ENCODE measurements at places on chromosomes 4 and X. TPM values are rescaled to one million over a fixed set of nuclear protein-coding genes. Genes with fewer than 3 reads are reported as not detected.

- no peak overlapping the region for H3K4me3 ChIP-seq
- DNase-seq: no peak
- H3K27ac ChIP-seq: no peak overlapping the region
- no peaks in the 10 kb centered on the region for H3K36me3 ChIP-seq
- no peaks in the 10 kb centered on the region for H3K4me1 ChIP-seq
Measured at GRCh38 chrX:106972896-106973295, 27.1 kb downstream of the MORC4 start.

Gene GPR82
- total RNA-seq: not detected

Gene ADGRL3
- total RNA-seq: 16.9 TPM

DNA sequence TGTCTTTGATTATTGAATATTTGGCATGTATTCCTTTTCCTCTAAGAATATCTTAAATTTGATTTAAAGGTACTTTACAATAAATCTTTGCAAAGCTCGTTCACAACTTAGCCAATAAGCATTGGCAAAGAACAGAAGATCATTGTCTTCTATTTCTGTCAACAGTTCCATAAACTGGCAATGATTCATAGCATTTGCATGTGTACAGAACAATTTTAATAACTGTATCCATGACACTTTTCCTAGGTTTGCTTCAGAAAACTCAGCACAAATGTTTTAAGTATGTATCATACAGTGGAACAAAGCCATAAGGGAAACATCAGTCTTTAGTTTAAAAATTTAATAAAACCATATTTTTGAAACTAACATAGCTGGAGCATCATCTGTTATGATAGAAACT is 462.7 kb upstream of the RPS6KA3 start:
- H3K4me1 ChIP-seq: no peaks in the 10 kb centered on the region
- no peaks in the 10 kb centered on the region for H3K27me3 ChIP-seq
- no peak for DNase-seq
- no peak overlapping the region for H3K4me3 ChIP-seq
- H3K36me3 ChIP-seq: no peaks in the 10 kb centered on the region

GRCh38 chrX:2451501-2452316 is 49.1 kb downstream of the DHRSX start:
- no peak overlapping the region for H3K27ac ChIP-seq
- H3K4me1 ChIP-seq: peaks cover 5% of the 10 kb centered on the region
- H3K4me3 ChIP-seq: no peak overlapping the region

GRCh38 chr4:108054025-108054638 is 64.4 kb downstream of the HADH start:
- H3K4me1 ChIP-seq: no peaks in the 10 kb centered on the region
- H3K4me3 ChIP-seq: no peak overlapping the region
- H3K27ac ChIP-seq: no peak overlapping the region
- H3K36me3 ChIP-seq: no peaks in the 10 kb centered on the region
- no peak for DNase-seq

DNA sequence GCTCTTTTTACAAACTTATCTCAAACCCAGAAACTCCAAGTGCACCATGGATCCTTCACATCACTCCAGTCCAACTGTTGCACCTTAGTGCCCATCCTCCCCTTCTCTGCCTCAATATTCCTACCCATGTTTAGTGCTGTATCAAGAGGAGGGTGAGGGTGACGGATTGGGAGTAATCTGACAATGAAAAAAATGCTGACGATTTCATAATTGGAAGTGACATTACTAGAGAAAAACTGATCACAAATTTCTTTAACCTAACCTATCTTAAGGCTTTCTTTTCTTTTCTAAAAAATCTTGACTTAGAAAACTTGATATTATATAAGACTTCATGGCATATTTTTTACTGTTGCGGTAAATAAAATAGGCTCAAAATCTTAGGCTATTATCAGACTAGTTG is 1.5 kb upstream of the DCAF12L2 start:
- H3K27ac ChIP-seq: no peak overlapping the region
- no peaks in the 10 kb centered on the region for H3K27me3 ChIP-seq
- H3K4me3 ChIP-seq: no peak overlapping the region
- H3K4me1 ChIP-seq: no peaks in the 10 kb centered on the region

GRCh38 chrX:106467422-106467821 is 144.4 kb upstream of the RADX start:
- no peaks in the 10 kb centered on the region for H3K4me1 ChIP-seq
- H3K4me3 ChIP-seq: no peak overlapping the region
- no peak for DNase-seq
- H3K27me3 ChIP-seq: no peaks in the 10 kb centered on the region
- H3K27ac ChIP-seq: no peak overlapping the region

DNA sequence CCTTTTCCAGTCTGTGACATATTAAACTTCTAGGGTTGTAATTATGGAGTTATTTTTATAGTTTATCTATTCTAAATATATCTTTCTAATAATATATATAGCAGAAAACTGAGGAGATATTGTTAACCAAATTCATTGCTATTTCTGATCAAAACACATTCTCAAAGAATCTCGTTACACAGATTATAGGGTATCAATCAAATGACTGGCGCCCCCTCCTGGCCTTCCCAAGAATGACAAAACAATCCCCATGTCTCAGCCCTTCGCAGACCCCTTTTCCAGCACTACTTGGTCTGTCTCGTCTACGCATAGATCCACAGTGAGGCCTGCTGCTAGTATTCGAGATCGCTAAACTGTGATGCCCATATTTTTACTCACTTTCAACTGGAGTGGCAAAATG is 209.3 kb downstream of the GPC3 start:
- no peak overlapping the region for H3K27ac ChIP-seq
- H3K4me1 ChIP-seq: no peaks in the 10 kb centered on the region
- no peak overlapping the region for H3K4me3 ChIP-seq

DNA sequence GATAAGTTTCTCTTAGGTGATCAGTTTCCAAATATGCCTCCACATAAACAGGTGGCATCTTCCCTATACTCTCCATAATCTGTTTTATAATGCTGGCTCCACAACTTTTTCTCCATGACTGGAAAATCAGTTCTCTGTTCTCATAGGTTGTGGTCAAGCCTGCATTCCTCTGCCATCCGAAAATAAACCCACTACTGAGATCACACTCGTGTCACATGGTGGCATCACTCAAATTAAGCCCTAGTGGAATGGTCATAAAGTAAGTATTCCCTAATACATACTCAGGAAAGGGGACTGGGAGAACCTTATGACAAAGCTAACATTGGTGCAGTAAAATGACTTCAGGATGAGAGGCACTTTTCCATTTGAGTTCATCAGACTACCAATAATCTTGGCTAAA is 37.6 kb downstream of the MAGED4B start:
- no peak for DNase-seq
- H3K36me3 ChIP-seq: no peaks in the 10 kb centered on the region
- H3K4me3 ChIP-seq: no peak overlapping the region
- no peaks in the 10 kb centered on the region for H3K27me3 ChIP-seq
- H3K27ac ChIP-seq: no peak overlapping the region

GRCh38 chr4:182922501-182923284 is 5.5 kb upstream of the DCTD start:
- no peaks in the 10 kb centered on the region for H3K27me3 ChIP-seq
- no peak overlapping the region for H3K27ac ChIP-seq
- no peak overlapping the region for H3K4me3 ChIP-seq
- H3K4me1 ChIP-seq: peaks cover 9% of the 10 kb centered on the region
- H3K36me3 ChIP-seq: no peaks in the 10 kb centered on the region
- no peak for DNase-seq

DNA sequence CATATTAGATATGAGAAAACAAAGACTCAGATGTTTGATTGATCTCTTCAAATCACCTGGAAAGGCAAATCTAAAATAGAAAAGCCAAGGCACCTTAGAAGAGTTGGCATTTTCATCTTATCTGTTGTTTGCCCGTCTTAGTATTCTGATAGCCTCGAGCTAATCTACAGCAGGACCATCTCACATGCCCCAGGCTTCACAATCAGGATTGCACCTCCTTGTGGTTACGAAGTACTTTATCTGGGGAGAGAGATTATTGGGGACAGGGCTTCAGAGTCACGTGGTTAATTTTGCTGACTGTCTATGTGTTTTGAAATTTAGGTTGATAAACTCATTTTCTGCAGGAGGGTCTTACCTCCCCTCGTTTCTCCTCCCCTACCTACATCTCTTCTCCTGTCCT is 313.1 kb upstream of the ANXA10 start:
- no peaks in the 10 kb centered on the region for H3K27me3 ChIP-seq
- H3K4me3 ChIP-seq: no peak overlapping the region
- DNase-seq: no peak
- H3K4me1 ChIP-seq: no peaks in the 10 kb centered on the region
- H3K36me3 ChIP-seq: no peaks in the 10 kb centered on the region

- H3K36me3 ChIP-seq: no peaks in the 10 kb centered on the region
- DNase-seq: no peak
- peak overlapping the region; percentile 47 for H3K27ac ChIP-seq
- peak overlapping the region; percentile 58 for H3K4me3 ChIP-seq
- H3K4me1 ChIP-seq: peaks cover 9% of the 10 kb centered on the region
- H3K27me3 ChIP-seq: no peaks in the 10 kb centered on the region
Measured at GRCh38 chrX:85004255-85004654, 578 bp downstream of the APOOL start.

Gene VCX
- total RNA-seq: not detected

GRCh38 chr4:170697845-170698244 is 608.1 kb upstream of the AADAT start:
- no peaks in the 10 kb centered on the region for H3K4me1 ChIP-seq
- no peaks in the 10 kb centered on the region for H3K27me3 ChIP-seq
- no peak for DNase-seq
- H3K27ac ChIP-seq: no peak overlapping the region
- H3K4me3 ChIP-seq: no peak overlapping the region

DNA sequence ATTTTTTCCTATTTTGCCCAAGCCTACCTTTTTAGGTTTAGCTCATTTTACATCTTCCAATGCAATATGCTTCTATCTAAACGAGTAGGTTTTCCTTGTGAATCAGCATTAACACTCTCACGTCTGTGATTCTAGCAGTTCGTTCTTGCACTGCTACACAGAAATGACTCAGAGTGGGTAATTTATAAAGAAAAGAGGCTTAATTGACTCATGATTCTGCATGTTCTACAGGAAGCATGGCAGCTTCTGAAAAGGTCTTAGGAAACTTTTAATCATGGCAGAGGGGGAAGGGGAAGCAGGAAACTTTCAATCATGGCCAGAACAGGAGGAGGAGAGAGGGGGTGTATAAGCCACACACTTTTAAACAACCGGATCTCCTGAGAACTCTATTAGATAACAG is 44.9 kb downstream of the SPANXN1 start:
- no peaks in the 10 kb centered on the region for H3K4me1 ChIP-seq
- no peak overlapping the region for H3K27ac ChIP-seq
- H3K36me3 ChIP-seq: no peaks in the 10 kb centered on the region

DNA sequence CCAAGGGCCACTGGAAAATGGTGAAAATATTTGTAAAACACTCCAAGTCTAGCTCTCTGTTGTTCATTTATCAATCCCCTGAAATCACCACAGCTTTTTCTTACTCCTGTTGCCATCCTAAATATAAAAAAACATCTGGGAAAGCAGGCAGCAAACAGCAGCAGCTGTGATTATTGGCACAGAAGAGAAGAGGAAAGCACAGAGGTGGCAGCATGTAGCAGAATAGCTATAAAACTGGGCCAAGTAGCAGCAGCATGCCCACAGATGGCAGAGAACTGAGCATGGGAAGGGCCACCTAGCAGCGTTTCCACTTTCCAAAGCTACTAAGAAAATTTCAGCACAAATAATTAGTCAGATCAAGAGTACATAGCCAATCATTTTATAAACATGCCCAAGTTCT is 307.2 kb downstream of the SLC7A11 start:
- no peak for DNase-seq
- H3K27ac ChIP-seq: no peak overlapping the region
- H3K4me3 ChIP-seq: no peak overlapping the region
- H3K27me3 ChIP-seq: no peaks in the 10 kb centered on the region
- H3K4me1 ChIP-seq: no peaks in the 10 kb centered on the region
- H3K36me3 ChIP-seq: no peaks in the 10 kb centered on the region

Gene TKTL1
- not detected for total RNA-seq

DNA sequence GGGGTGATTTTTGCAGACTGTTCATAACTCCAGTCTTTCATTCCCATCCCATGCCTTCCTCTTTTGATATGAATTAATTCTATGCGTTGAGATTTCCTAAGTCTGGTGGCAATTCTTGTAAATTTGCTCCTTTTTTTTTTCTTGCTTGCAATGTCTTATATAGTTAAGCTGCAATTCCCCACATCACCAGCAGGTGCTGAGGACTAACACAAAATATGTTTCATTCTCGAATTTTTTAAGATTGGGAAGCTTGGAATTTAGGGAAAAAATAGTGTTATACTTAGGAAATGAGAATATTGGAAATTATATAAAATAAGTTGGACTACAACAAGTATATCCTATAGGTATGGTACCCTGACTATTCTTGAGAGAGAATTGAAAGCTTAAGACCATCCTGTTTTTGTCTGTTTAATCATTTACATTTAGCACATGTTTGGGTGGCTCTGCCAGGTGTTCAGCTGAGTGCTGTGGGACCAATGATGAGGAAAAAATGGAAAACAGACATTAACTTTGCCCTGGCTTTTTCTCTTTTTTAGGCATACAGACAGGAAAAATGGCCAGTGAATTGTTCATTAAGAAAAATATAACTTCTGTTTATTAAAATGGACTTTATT is 30.2 kb downstream of the AFF2 start:
- H3K36me3 ChIP-seq: no peaks in the 10 kb centered on the region
- H3K27ac ChIP-seq: no peak overlapping the region
- H3K27me3 ChIP-seq: no peaks in the 10 kb centered on the region

Gene SYN1
- 2.7 TPM for total RNA-seq

- no peak for DNase-seq
- no peak overlapping the region for H3K4me3 ChIP-seq
- peaks cover under 1% of the 10 kb centered on the region for H3K4me1 ChIP-seq
- no peaks in the 10 kb centered on the region for H3K27me3 ChIP-seq
- H3K36me3 ChIP-seq: no peaks in the 10 kb centered on the region
- no peak overlapping the region for H3K27ac ChIP-seq
Measured at GRCh38 chr4:149993030-149993429, 85.2 kb upstream of the DCLK2 start.

- H3K27me3 ChIP-seq: no peaks in the 10 kb centered on the region
- H3K4me1 ChIP-seq: no peaks in the 10 kb centered on the region
- no peak for DNase-seq
- no peaks in the 10 kb centered on the region for H3K36me3 ChIP-seq
- no peak overlapping the region for H3K4me3 ChIP-seq
Measured at GRCh38 chr4:149914119-149915115, 98.8 kb upstream of the IQCM start.

DNA sequence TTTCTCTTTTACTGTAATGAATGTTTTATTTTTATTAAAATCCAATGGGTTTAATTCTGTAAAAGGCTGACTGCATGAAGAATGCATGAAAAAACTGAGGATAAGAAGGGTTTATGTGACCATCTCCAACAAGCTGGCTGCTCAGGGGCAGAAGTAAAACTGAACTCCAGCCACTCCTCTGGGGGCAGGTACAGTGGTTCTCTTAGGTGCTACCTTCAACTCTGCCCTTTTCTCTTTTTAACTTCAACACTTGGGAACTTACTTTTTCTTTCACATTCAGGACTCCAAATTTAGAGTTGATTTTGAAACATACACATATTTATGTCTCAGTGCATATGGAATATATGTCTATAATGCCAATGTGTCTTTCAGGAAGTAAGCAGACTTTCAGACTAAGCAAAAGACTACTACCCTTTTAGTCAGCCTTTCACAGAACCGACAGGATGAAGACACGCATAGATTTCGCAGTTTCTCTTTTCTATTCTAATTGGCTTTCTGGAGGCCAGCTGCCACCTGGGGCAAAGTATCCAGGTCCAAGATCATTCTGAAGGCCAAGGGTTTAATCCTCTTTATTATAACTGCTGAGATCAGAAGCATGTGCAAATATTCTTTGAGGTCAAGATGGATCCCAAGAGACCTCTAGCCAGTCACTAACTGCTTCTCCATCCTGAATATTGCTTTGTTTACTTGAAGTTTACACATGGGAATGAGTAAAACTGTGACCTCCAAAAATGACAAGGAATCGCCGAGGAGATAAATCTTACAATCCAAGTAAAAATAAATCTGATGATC is 30.7 kb downstream of the HS3ST1 start:
- H3K27ac ChIP-seq: no peak overlapping the region
- no peak for DNase-seq
- no peaks in the 10 kb centered on the region for H3K36me3 ChIP-seq
- no peaks in the 10 kb centered on the region for H3K27me3 ChIP-seq

Measured in vagina (tissue), 2 donors.